ENCODE measurements at places on chromosomes 5 and 9. TPM values are rescaled to one million over a fixed set of nuclear protein-coding genes. Genes with fewer than 3 reads are reported as not detected.

CCDC152 gene
- 1.1 TPM for total RNA-seq

TAF11L8 gene
- total RNA-seq, result not detected

JAK2 gene
- 23.3 TPM for total RNA-seq

KIF24 gene
- 2.8 TPM for total RNA-seq

PCDHB7 gene
- 2.3 TPM for total RNA-seq

FGFR4 gene
- 72.6 TPM for total RNA-seq

Measured in kidney (tissue), 22 donors.